Hematopoietic multipotent progenitor cell treated with erythropoietin and hydrocortisone succinate and interleukin-3 and kit ligand, for 6 days (in vitro differentiated cells): ENCODE measurements at places on chromosomes 2 and 18.

DNA sequence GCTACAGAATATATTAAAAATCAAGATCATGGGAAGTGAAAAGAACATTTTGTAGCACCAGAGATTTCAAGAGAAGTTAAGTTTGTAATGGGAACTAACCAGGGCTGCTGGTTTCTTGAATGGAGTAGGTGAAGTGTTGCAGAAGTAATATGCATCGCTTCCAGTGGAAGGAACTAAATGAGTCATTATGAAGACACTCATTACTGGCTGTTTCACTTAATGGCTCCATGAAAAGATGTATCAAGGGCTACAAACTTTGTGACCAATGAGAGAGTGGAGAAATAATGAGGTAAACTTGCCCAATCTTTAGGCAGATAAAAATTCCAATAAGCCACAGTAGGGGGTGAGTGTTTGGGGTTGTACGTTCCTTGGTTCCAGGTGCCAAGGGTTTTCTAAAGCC lies 380.4 kb upstream of the POU3F3 start:
- peak; percentile 2 for DNase-seq

GRCh38 chr2:207593277-207593676 lies 31.9 kb downstream of the METTL21A start:
- no peak for DNase-seq

GRCh38 chr2:74507926-74508520 lies 528 bp upstream of the PCGF1 start:
- peak; percentile 53 for DNase-seq

DNA sequence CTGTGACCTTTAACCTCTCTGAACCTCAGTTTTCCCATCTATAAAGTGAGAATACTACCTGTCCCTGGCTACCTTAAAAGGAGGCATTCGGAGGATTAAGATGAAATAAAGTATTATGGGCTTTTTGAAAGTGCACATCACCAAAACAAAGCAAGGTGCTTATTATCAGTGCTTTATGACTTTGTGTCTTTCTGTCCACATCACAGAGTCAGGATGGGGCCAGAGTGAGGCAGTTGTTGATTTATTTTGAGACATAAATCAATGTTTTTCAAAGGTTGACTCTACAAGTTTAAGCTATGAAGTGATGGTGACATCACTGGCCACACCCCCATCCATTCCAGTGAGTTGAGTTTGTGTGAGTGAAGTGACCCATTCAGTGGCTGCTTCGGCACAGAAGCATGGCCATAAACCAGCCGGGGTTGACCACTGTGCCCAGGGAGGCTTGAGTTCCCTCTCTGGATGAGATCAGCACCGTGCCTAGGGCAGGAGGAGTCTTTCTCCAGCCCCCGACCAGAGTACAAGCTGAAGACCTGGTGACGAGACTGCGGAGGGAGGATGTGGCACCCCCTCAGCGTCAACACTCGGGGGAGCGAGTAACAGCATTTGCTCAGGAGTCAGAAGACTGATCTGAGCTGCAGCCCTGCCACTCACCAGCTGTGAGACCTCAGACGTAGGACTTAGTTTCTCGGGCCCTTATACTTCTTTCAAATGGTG lies 89.0 kb upstream of the PPP1CB start:
- no peak for DNase-seq

GRCh38 chr2:27445615-27446014 lies 3.4 kb downstream of the KRTCAP3 start:
- DNase-seq = no peak

DNA sequence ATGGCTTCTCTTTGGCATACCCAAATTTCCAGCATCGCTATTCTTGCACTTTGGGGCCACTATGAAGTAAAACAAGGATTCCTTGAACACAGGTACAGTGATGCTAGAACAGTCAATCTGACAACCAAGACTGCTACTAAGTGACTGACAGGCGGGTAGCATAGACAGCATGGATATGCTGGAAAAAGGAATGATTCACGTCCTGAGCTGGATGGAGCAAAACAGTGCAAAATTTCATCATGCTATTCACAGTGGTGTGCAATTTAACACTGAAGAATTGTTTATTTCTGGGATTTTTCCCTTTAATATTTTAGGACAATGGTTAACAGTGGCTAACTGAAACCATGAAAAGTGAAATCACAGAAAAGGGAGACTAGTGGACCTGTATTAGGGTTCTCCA lies 1511.2 kb upstream of the ZEB2 start:
- DNase-seq = no peak
